Ureter (tissue), 1 donor: ENCODE measurements at places on chromosomes 3 and 15. TPM values are rescaled to one million over a fixed set of nuclear protein-coding genes. Genes with fewer than 3 reads are reported as not detected.

GRCh38 chr15:38252481-38253350 is at the start of gene SPRED1:
TSS of gene SPRED1 (plus strand) at chr15:38252836. CDS start at chr15:38253186, 350 bp downstream.
- DNase-seq, result peak; percentile 77

GRCh38 chr3:7536510-7536909 is 675.6 kb downstream of the GRM7 start:
- no peak for DNase-seq

GRCh38 chr3:100018806-100019205 is 95.5 kb downstream of the FILIP1L start:
- DNase-seq, result no peak

Gene P2RY12
- 0.94 TPM for total RNA-seq

- no peak for DNase-seq
Observed at GRCh38 chr3:72238010-72238691, 453.2 kb upstream of the PROK2 start.

DNA sequence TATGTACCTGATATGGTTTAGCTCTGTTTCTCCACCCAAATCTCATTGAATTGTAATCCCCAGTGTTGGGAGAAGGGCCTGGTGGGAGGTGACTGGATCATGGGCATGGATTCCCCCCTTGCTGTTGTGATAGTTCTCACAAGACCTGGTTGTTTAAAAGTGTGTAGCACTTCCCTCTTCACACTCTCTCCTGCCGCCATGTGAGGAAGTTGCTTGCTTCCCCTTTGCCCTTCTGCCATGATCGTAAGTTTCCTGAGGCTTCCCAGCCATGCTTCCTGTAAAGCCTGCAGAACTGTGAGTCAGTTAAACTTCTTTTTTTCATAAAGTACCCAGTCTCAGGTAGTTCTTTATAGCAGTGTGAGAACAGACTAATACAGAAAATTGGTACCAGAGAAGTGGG is 93.1 kb downstream of the C3orf70 start:
- DNase-seq, result no peak

GRCh38 chr3:35385271-35385670 is 254.1 kb upstream of the ARPP21 start:
- no peak for DNase-seq
